NCI-H187 (cell line): ENCODE measurements at places on chromosomes 1 and 21.

DNA sequence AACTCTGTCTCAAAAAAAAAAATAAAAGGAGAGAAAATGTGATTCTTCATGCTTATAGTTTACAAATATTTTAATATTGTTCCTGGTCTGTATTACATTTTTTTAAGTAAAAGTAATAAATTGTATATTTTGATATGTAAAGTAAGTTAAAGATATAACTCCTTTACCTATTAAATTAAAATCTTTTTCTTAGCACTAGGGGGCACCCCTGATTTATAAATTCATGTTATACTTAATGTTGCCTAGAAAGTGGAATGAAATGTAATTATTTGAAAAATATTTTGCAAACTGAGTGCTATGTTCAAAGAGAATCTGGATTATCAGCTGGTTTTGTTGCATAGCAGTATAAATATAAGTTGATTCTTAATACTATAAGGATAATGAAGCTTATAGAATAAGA lies 49.2 kb downstream of the RALGPS2 start:
- peak; percentile 23 for DNase-seq

- DNase-seq, result no peak
These were observed 128.4 kb upstream of the ZC3H11B start for GRCh38 chr1:219741011-219741970.

DNA sequence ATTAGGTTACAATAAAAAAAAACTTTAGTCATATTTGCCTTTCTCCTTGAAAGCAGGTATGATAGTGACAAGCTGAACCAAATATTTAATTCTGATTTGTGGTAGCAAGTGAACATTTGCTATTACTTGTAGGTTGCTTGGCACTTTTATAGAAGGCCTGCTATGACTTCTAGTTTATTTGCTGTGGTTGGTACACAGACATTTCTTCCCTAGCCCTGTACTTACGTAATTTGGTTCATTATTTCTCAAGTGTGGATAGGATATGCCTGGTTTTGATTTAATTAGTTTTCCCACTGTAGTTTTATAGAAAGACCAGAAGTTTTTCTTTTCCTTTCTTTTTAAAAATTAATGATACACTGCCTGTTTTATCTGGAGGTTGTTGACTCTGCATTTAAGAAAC lies 55.9 kb downstream of the PPP2R5A start:
- no peak for DNase-seq

DNA sequence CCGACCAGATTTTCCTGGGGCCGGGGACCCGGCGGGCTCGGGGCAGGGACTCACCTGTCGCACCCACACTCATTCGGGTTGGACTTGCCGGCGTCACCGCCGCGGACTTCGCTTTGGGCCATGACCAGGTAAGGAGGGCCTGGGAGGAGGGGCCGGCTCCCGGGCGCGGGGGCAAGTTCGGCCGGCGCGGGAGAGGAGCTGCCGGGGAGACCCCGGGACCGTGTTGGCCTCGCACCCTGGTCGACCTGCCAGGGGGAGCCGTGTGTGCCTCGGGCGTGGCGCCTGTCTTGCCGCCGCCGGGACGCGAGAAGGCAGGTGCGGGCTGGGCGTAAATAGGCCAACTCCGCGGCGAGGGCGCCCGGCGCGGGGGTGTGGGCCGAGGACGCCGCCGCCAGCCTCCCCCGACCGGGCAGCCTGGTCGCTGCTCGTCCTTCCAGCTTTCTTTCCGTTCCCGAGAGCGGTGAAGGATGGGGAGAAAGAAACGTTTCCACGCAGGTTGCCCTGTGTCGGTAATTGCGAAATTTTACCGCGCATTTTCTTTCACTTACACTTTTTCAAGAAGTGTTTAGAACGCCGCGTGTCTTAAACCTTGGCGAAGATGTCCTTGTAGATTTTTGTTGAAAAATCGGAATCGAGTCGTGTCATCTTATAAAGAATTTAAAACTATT lies 558 bp downstream of the USP1 start:
- DNase-seq, result no peak
